M059J (cell line): ENCODE measurements at places on chromosomes 3 and 15.

DNA sequence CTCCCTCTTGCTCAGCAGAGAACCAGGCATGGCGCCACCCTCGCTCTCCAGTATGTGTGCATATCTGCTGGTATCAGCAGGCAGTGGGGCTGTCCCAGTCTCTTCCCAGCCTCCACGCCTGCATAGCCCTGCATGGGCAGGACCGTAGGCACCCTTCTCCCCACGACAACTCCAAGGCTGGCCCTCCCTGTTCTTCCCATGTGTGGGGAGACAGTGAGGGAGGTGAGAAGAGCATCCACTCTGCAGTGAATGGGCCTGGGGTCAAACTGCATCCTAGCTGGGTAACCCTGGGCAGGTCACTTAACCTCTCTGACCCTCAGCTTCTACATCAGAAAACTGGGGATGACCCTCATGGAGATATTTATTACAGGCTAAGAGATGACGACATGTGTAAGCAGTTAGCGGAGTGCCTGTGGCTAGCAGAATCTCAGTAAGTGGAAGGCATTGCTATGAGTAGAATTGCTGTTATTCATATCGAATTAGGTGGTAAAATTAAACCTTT, 13.3 kb upstream of the SSUH2 start:
- peak; percentile 23 for DNase-seq

DNA sequence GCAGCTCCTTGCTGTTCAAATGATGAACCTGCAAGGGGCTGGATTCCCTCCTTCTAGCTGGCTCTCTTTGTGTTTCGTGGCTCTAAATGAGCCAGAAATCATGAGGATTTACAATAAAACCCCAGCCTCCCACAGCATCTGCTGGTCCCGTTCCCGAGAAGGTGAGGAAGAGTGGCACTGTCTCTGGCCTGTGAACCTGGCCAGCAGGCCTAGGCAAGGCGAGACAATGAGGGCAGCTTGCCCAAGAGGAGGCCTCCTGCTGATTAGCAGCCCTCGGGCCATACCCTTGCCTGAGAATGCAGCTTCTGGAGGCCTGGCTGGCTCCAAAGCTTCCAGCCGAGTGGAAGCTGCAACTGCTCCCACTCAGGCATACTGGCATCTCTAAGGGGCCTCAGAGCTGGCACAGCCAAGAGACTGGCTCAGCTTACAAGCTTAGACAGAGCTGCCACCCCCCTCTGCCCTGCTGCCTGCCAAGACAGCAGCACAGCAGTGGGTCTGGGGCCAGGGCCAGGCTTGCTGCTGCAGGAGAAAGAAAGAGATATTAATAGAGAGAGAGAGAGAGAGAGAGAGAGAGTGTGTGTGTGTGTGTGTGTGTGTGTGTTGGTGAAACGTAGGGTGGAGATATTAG, 76.5 kb downstream of the HMG20A start:
- DNase-seq = peak; percentile 88

DNA sequence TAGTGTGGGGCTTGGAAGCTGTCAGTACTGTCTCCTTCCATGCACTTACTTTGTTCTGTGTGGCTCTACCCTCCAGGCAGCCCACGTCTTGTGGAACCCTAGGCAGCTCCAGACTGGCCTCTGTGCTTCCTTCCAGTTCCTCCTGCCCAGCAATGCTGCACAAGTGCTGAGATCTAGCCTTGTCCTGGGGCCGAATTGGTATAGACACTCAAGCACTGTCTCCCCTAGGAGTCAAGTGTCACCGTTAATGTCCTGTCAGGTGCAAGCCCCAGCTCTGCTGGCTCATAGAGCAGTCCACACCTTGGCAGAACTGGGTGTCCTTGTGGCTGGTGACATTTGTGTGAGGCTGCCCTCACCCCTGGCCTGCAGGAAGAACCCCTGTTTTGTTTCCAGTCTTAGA, 130.1 kb downstream of the EEFSEC start:
- no peak for DNase-seq

DNA sequence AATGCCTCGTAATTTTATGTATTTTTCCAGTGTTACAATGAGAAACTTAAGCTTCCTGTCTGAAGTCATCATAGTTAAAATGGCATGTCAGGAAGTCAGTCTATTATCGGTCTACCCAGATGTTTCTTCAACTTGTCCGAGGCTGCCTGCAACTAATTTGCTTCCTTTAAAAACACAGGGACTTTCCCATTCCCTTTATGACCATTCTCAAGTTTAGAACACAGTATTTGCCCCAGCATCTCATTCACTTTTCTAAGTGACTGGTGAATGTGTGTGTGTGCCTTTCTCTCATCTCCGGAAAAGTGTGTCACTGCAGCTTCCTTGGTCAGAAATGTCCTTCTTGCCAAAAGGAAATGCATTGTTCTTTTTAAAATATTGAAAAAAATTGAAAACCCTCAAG, 466.6 kb downstream of the RAP2B start:
- no peak for DNase-seq

- DNase-seq = no peak
These were observed 16.3 kb upstream of the TIPARP start for GRCh38 chr3:156657862-156658731.

DNA sequence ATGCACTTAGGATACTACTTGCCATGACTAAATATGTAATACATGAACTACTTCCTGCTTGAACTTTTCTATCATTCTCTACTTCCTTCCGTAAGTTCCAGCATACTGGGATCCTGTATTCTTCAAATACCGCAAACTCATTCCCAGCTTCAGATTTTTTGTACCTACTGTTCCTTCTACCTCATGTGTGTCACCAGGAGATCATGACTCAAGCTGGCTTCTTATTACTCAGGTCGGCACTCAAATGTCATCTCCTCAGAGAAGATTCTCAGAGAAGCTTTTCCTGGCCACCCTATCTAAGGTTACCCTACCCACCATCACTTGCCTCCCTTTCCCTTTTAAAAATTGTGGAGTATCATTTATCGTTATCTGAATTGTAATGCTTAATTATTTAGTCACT, 66.7 kb downstream of the RFX7 start:
- DNase-seq = peak; percentile 17

- no peak for DNase-seq
These were observed 652.9 kb downstream of the MAGI1 start for GRCh38 chr3:65385805-65386204.

DNA sequence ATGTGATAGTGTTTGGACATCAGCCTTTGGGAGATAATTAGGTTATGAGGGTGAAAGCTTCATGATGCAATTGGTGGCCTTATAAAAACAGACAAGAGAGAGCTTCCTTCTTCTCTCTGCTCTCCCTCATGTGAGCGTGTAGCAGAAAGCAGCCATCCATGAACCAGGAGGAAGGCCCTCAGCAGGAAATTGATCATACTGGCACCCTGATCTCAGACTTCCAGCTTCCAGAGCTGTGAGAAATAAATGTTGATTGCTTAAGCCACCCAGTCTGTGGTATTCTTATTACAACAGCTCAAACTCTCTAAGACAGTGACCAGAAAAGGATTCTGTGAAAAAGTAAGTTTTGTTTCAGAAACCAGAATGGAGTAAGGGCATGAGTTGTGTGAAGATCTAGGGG, 13.3 kb downstream of the STAC start:
- no peak for DNase-seq

DNA sequence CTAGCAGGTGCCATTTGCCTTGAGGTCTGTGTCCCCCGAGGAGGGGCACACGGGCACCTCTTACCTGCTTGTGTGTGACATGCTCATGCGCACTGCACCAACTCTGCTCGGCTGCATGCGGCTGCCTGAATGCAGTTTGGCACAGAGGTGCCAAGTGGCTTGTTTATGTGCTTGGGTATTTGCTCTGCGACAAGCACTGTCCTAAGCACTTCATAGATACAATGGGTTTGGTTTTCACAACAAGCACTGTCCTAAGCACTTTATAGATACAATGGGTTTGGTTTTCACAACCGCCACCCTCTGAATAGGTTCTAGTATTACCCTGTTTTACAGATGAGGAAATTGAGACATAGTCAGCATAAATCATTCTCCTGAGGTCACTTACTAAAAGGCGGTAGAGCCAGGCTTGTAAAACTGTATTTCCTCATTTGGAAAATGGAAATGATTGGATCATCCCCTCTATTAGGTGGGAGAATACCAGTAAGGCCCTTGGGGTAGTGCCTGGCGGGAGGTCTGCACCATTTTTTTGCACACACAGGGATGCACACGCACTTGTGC, 487 bp downstream of the ITIH4 start:
- no peak for DNase-seq

DNA sequence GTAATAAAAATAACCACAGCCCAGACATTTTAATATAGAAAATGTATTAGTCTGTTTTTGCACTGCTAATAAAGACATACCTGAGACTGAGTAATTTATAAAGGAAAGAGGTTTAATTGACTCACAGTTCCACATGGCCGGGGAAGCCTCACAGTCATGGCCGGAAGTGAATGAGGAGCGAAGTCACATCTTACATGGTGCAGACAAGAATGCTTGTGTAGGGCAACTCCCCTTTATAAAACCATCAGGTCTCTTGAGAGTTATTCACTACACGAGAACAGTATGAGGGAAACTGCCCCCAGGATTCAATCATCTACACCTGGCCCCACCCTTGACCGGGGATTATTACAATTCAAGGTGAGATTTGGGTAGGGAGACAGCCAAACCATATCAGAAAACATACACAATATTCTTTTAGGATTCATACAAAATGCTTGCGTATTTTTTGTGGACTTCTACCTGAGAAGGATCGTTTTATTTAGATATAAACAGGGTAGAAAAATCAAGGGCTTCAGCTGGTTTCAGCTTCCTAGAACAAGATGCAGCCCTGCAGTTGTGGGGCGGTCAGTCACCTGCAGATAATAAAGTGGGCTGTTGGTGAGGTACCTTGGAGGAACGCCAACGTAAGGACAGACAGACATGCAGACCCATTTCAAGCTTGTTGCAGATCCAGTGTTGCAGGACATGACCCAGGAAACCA, 101.9 kb downstream of the TNIK start:
- DNase-seq = peak; percentile 62

- peak; percentile 37 for DNase-seq
These were observed 138.4 kb downstream of the NUP210 start for GRCh38 chr3:13281507-13282357.

DNA sequence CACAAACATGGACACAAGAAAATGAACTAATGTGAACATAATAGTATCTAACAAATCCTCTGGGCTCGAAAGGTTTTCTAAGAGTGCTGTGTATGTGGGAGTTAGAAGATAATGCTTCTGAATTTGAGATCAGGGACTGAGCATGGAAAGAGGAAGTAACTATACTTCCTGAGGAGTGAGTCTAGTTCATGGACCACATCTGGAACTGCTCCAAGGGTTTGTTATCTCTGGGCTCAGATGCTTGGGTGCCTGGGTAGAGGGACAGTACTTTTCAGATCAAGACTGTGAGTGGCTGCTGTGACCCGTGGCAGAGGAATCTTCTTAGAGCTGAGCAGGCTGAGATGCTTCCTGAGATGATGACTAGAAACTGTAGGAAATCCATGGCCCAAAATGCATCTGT, 28.5 kb downstream of the TBC1D23 start:
- peak; percentile 30 for DNase-seq

- DNase-seq = no peak
These were observed 148.0 kb downstream of the DIPK2A start for GRCh38 chr3:144119633-144120032.

- no peak for DNase-seq
These were observed 14.8 kb upstream of the INSYN1 start for GRCh38 chr15:73767806-73768501.

DNA sequence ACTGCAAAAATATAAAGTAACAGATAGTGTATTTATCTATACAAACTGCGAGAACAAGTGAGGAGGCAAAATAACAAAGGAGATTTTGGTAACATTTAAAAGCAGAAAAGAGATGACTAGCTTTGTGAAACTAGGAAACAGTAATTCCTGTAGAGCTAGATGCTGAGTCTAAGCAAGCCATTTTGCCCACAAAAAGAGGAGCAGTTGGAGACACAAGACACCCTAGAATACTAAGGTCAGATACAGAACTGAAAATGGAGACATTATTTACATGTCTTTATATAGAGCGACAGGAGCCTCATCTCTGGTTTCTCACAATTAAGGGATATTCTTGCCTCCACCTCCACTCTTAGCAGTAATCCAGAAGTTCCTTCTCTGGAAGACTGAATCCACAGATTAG, 732.4 kb upstream of the GBE1 start:
- no peak for DNase-seq

DNA sequence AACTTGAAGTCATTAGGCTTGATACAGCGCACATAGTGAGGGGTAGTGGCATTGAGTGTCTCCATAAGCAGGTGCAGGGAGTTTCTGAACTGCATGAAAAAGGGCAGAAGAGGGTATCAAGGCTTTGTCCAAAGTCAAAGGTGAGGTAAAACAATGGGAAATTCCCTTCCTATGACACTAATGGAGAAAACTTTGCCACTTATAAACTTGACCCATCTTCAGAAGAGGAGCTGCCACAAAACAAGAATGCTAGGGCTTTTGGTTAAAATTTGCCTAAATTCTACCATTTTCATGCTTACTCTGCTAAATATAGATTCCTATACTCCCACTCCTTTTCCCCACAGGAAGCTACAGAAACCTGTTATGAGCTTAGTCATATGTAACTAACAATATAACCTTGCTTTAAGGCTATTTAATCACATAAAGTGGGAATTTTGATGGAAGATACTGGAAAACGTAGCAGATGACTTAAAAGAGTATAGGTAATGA, 87.5 kb upstream of the MYO5C start:
- DNase-seq = no peak

DNA sequence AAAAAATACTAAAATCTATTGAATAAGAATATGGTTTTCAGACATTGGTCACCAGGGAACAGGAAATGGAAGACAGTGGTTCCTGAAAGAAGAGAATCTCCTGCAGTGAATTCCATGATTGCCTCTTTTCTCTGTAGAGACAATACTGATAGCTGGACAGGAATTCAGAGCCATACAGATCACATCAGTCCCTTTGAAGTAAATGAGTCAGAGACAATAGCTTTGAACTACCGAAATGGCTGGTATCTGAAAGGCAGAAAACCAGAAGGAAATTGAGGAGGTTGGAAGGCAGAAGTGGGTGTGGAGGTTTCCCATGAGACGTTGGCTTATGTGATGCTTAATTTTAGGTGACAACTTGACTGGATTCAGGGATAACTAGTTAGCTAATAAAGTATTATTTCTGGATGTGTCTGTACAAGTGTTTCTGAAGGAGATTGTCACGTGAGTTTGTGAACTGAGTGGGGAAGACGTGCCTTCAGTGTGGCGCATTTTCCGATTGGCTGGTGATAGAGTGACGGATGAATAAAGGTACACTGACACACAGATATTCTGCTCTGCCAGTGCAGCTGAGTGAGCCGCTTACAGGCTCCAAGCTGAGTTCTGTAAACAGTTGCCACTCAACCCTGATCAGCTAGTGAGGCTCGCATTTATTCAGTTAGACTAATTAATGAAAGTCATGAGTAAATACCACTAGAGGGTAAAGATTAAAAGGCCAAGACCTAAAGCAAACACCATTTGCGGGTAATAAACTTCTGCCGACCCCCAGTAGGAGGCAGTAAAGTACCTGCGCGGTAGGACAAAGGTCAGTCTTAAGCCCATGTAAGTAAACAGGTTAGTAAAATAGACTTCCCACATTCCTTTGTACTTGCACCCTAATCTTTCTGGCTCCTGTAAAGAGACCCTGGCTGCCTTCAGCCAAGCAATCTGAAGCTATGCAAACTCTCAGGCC, 1298.6 kb downstream of the SI start:
- no peak for DNase-seq

- DNase-seq = no peak
These were observed 15.9 kb upstream of the MRPL3 start for GRCh38 chr3:131518680-131519079.

- no peak for DNase-seq
These were observed 190.3 kb downstream of the XXYLT1 start for GRCh38 chr3:195080571-195081151.
